Stimulated activated CD4-positive, alpha-beta T cell treated with anti-CD3 and anti-CD28 coated beads, Interleukin-12 subunit alpha, Interleukin-12 subunit beta, amount 100 ng/mL, for 48 hours (primary cell): ENCODE measurements at places on chromosomes 12 and 14.

DNA sequence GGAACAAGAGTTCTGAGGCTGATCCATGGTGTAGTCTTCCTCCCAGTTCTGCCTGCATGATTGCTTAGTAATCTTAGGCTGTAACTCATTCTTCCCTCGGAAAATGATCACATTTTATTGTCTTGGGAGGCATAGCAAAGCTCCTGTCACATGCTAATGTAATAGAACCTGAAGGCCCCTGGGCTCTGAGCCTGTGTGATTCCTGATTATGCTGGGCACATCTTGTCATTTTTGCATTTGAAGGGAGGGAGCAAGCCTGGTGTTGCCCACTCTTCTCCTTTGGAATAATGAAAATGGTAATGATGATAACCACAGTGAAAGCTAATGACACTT, 215.4 kb downstream of the MSRB3 start:
- no peak for DNase-seq

DNA sequence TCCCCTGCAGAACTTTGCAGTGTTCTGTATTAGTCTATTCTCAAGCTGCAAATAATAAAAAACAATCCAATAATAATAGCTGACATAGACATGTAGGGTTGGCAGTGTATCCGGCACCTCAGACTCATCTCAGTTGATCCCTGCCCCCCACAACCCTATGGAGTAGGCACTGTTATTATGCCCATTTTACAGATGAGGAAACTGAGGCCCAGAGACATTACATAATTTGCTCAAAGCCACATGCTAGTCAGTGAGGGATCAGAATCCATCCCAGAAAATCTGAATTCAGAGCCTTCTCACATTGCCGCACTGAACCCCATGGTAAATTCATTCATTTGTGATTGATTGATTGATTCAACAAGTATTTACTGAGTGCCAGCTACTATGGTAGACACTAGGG, 226.6 kb upstream of the PWP1 start:
- no peak for DNase-seq

- DNase-seq: no peak
Observed at GRCh38 chr12:46872135-46872534, 46.3 kb upstream of the SLC38A4 start.

GRCh38 chr12:2283480-2283879, 230.7 kb downstream of the CACNA1C start:
- no peak for DNase-seq

DNA sequence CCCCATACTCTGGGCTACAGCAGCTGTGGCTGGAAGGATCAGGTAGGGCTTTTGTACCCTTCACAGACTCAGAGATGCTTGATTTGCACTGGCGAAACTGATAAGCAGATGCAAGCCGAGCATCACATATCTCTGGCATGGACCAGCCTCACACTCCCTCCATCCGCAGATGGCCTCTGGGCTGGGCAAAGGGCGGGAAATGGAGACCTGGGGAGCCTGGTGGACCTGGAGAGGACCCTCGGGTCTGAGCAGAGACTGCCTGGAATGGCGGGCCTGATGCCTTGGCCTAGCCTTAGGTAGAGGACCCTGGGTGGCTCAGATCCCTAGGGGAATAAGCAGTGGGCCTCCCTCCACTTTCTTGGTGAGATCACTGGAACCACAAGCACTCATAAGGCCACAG, 53.2 kb downstream of the GALNT16 start:
- DNase-seq: no peak

GRCh38 chr12:91213-91612, 24.6 kb downstream of the IQSEC3 start:
- DNase-seq: no peak

GRCh38 chr12:106118381-106119130, 20.2 kb downstream of the NUAK1 start:
- no peak for DNase-seq

DNA sequence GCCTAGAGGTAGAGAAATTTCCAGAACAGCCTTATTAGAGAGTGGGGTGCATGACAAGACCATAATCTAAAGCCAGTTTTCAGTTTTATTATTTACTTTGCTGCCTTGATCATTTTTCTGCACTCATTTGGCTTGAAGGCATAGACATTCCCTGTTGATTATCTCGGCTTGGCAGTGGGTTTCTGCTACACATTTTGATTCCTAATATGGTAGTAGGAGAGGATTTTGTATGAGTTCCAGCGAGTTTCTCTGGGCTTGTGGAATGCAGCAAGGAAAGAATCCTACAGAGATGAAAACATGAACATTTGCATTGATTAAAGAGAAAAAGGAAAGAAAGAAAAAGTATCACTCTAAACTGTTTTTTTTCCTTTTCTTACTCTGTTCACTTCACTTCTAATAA, 281.2 kb downstream of the PAWR start:
- DNase-seq: no peak

GRCh38 chr12:27292718-27293117, 39.9 kb upstream of the BMAL2 start:
- no peak for DNase-seq

DNA sequence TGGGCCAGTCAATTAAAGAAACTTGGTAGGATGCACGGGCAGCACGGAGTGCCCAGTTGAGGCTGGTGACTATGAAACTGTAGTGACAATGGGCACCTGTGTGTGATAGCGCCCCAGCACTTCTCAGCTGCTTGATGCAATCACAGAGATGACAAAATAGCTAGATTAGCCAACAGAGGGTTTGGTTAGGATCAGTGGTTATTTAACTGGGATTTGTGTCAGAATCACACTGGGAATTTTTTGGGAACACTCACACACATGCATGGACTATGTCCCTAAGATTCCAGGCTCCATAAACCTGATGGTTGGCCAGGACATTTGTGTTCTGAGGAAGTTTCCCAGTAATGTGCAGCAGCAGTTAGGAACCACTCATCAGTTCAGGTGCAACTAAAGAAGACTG, 51.2 kb upstream of the DAAM1 start:
- DNase-seq: no peak

GRCh38 chr14:101889898-101890297, 74.5 kb upstream of the DYNC1H1 start:
- DNase-seq: no peak

DNA sequence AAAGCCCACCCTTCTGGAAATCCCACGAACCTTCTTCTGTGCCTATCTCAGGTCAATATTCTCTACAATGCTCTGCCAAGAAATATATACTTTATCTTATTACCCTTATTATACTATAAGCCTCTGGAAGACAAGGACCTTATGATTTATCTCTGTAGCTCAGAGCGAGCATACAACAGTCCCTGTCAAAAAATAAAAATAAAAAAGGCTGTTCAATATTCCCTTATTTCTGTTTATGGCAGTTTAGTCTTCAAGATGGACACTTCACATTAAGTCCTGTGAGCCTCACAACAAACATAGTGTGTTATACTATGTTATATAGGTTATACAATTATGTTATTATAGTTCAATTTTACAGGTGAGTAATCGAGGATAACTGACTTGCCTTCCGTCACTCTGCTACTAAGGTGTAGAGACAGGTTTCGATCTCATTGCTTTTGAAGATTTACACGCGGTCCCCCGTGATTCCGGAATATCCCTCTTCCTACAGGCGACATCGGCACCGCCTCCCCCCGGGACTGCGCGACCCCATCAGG, 562 bp downstream of the EAPP start:
- no peak for DNase-seq

- DNase-seq: no peak
Observed at GRCh38 chr12:117334051-117334450, 27.4 kb downstream of the NOS1 start.

DNA sequence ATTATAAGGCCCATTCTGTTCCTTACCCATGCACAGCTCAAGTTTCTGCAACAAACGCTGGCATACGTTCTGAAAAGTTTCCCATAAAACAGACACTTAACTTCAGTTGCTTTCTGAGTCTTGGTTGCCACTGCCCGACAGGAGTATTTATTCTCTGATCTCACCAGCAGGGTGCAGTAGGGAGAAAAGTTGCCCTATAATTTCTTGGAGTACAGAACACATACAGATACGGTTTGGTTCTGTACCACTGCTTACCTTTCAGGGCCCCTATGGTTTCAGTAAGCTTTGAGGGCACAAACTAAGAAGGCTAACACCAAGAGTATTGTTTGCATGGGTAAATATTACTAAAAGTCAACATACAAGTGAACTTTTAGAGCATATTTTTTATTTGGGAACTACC, 77.9 kb downstream of the SPATA7 start:
- DNase-seq: no peak
